ENCODE measurements at places on chromosomes 2 and 18. TPM values are rescaled to one million over a fixed set of nuclear protein-coding genes. Genes with fewer than 3 reads are reported as not detected.

- no peak overlapping the region for H3K27ac ChIP-seq
- no peak overlapping the region for H3K4me3 ChIP-seq
- no peaks in the 10 kb centered on the region for H3K36me3 ChIP-seq
- H3K27me3 ChIP-seq, result no peaks in the 10 kb centered on the region
Observed at GRCh38 chr18:60982329-60982695, 350.9 kb upstream of the CDH20 start.

DNA sequence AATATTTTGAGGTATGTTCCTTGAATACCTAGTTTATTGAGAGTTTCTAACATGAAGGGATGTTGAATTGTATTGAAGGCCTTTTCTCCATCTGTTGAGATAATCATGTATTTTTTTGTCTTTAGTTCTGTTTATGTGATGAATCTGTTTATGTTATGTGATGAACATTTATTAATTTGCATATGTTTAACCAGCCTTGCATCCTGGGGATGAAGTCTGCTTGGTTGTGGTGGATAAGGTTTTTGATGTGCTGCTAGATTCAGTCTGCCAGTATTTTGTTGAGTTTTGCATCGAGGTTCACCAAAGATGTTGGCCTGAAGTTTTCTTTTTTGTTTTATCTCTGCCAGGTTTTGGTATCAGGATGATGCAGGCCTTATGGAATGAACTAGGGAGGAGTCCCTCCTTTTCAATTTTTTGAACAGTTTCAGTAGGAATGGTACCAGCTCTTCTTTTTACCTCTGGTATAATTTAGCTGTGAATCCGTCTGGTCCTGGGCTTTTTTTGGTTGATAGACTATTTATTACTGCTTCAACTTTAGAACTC, 71.9 kb downstream of the EPC2 start:
- H3K4me3 ChIP-seq, result no peak overlapping the region
- no peak overlapping the region for H3K27ac ChIP-seq
- no peaks in the 10 kb centered on the region for H3K36me3 ChIP-seq
- H3K27me3 ChIP-seq, result no peaks in the 10 kb centered on the region
- H3K4me1 ChIP-seq, result peaks cover 19% of the 10 kb centered on the region

GRCh38 chr2:4357121-4357520, 653.7 kb downstream of the DCDC2C start:
- H3K27me3 ChIP-seq, result no peaks in the 10 kb centered on the region
- H3K4me1 ChIP-seq, result no peaks in the 10 kb centered on the region
- H3K4me3 ChIP-seq, result no peak overlapping the region
- no peak overlapping the region for H3K27ac ChIP-seq

DNA sequence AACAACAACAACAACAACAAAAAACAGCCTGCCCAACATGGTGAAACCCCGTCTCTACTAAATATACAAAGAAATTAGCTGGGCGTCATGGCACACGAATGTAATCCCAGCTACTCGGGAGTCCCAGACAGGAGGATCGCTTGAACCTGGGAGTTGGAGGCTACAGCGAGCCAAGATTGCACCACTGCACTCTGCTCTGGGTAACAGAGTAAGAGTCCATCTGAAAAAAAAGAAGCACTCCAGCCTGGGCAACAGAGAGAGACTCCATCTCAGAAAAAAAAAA, 344.1 kb upstream of the PLGLB2 start:
- no peak overlapping the region for H3K27ac ChIP-seq
- no peak overlapping the region for H3K4me3 ChIP-seq
- H3K27me3 ChIP-seq, result no peaks in the 10 kb centered on the region
- no peak for DNase-seq
- H3K4me1 ChIP-seq, result no peaks in the 10 kb centered on the region

GRCh38 chr2:171952276-171952675, 30.0 kb downstream of the HAT1 start:
- H3K27ac ChIP-seq, result peak overlapping the region; percentile 20
- H3K4me1 ChIP-seq, result peaks cover 20% of the 10 kb centered on the region
- no peaks in the 10 kb centered on the region for H3K27me3 ChIP-seq

DNA sequence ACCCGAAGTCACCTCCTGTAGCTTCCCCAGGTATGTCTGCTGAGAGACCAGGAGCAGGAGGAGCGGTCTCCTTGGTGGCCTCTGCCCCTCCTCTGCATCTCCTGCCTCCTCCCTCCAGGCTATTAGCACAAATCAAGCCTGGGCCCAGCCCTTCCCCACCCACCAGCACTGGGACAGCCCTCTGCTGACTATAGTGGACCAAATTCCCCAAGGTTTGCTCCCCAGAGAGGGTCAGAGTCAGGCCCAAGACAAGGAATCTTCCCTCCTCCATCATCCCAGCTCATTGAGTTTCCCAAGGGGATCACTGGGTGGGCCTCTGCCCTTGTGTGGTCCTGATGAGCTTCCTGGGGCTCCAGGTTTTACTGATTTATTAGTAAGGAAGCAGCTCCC, 62.1 kb downstream of the EMILIN2 start:
- DNase-seq, result no peak
- no peaks in the 10 kb centered on the region for H3K36me3 ChIP-seq
- H3K27me3 ChIP-seq, result peaks cover 31% of the 10 kb centered on the region

DNA sequence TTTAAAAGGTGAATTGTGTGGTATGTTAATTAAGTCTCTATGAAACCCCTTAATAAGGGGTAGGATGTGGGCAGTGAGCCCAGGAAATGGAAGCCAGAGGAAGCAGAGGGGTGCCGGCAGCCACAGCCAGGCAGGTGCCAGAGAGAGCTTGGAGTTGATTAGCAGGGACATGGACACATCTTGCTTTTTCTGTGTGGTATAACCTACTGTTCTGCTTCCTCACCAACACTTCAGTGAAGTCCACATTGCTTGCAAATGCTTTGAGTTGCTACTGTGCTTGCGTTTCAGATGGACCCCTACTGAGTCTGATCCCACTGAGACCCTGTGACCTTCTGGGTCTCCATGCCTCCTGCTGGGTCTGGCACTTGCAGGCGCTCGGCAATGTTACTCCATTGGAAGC, 30.3 kb upstream of the ARHGEF4 start:
- H3K27me3 ChIP-seq, result no peaks in the 10 kb centered on the region
- no peaks in the 10 kb centered on the region for H3K36me3 ChIP-seq
- no peaks in the 10 kb centered on the region for H3K4me1 ChIP-seq
- H3K4me3 ChIP-seq, result no peak overlapping the region

DNA sequence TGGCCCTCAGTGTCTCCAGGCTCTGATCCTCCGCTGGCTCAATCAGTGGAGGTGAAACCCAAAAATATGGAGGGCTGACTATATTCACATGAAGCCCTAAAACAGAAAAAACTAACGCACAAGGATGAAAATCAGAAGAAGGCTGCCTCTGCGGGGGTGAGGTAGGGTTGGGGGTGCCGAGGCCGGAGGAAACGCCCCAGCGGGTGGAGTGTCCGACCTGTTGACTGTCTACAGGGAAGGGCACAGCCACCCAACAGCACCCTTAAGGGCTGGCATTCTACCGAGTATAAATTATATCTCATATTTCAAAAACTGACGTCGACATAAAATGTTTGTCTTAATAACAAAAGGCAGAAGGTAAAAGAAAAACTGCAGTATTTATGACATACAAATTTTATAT, 223.5 kb downstream of the HDAC4 start:
- no peak overlapping the region for H3K4me3 ChIP-seq
- peak overlapping the region; percentile 0 for H3K27ac ChIP-seq
- DNase-seq, result no peak
- no peaks in the 10 kb centered on the region for H3K27me3 ChIP-seq

DNA sequence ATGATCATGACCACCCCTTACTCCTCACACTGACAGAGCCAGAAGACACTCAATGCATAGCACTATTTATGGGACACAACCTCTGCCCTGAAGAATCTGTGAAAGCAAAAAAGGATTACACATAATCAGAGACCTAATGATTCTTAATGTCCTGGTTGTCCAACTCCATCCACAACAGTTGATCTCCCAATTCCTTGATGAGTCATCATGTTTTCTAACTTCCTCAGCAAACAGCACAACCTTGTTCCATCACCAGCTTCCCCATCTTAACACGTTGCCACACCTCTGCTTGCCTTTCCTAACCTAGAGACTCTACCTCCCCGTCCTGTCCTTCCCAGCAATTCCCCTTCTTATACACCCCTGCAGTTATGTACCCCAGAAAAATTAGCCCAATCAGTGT, 13.2 kb upstream of the MARCHF4 start:
- H3K27me3 ChIP-seq, result no peaks in the 10 kb centered on the region
- no peaks in the 10 kb centered on the region for H3K4me1 ChIP-seq
- H3K36me3 ChIP-seq, result no peaks in the 10 kb centered on the region
- no peak overlapping the region for H3K27ac ChIP-seq
- DNase-seq, result no peak

DNA sequence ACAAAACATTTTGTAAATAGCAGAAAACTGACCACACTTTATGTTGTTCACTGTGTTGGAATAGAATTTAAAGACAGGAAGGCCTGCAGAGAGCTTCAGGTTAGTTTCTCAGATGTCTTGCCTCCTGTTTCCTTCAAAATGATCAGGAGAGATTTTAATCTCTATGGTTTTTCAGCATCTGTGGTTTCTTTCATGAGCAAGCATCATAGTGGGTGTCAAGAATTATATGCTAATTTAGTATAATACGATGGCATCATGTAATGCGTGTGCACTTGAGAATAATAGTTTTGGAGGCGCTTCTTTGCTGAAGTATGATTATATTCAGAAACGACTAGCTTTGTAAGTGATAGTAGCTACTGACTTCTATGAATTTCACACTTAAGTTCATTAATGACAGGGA, 149.9 kb downstream of the PLCL1 start:
- DNase-seq, result no peak
- H3K36me3 ChIP-seq, result no peaks in the 10 kb centered on the region
- no peak overlapping the region for H3K27ac ChIP-seq
- no peak overlapping the region for H3K4me3 ChIP-seq
- H3K4me1 ChIP-seq, result peaks cover 45% of the 10 kb centered on the region

DNA sequence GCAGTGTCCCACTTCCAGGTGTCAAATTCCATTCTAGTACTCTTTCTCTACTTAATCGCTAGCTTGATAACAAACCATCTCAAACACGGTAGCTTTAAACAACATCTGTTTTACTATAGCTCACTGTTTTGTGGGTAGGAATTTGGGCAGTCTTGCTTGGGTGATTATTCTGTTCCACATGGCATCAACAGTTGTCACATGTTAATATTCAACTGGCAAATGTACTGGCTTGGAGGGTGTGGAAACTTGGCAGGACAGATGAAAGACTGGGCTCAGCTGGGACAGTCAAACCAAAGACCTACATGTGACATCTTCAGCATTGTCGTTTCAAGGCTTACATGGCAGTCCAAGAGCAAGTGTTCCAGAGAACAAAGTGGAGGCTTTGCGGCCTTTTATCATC, 241.8 kb downstream of the PTH2R start:
- no peaks in the 10 kb centered on the region for H3K27me3 ChIP-seq
- H3K4me3 ChIP-seq, result no peak overlapping the region
- no peak for DNase-seq
- no peaks in the 10 kb centered on the region for H3K36me3 ChIP-seq
- H3K27ac ChIP-seq, result no peak overlapping the region

DNA sequence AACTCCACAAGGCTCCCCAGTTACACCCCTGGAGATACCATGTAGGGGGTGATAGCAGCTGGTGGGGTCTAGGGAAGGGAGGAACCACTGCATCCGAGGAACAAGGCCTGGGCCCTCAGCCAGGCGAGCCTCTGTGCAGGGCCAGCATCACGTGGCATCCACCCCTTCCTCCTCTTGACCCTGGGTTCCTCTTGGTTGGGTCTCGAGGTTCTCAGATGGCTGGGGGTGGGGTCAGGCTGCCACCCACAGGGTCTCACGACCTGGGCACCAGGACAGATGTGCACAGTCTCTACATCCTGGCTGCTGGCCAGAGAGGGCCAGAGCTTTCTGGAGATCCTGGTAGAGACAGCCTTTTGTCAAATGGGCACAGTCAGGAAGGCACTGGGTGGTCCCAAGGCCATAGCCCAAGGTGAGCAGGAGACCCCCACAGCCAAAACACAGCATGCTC, 10.4 kb downstream of the HS6ST1 start:
- no peaks in the 10 kb centered on the region for H3K36me3 ChIP-seq
- DNase-seq, result peak; percentile 26
- peaks cover 81% of the 10 kb centered on the region for H3K4me1 ChIP-seq
- no peak overlapping the region for H3K4me3 ChIP-seq
- no peaks in the 10 kb centered on the region for H3K27me3 ChIP-seq

- DNase-seq, result no peak
- no peak overlapping the region for H3K27ac ChIP-seq
- no peaks in the 10 kb centered on the region for H3K27me3 ChIP-seq
- H3K4me1 ChIP-seq, result no peaks in the 10 kb centered on the region
- no peaks in the 10 kb centered on the region for H3K36me3 ChIP-seq
Observed at GRCh38 chr2:120195553-120195952, 27.6 kb downstream of the TMEM185B start.

DNA sequence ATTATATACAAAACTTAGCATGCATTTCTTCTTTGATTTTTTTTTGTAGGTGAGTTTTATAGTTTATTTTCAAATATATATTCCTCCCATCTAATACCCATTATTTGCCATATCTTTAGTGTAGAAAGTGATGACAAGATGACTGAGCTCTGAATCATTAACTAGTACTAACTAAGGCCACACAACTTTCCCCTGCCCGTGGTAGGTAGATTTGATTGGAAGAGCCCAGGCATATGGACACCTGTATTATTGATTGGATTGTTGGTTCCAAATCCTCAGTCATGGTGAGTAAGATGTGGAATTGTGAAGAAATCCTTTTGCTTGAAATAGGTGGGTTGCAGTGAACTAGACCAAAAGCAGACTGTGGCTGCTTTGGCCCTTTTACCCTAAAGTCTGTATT, 54.8 kb downstream of the ABI2 start:
- no peak overlapping the region for H3K27ac ChIP-seq
- H3K4me1 ChIP-seq, result no peaks in the 10 kb centered on the region
- no peaks in the 10 kb centered on the region for H3K36me3 ChIP-seq
- no peak for DNase-seq

DNA sequence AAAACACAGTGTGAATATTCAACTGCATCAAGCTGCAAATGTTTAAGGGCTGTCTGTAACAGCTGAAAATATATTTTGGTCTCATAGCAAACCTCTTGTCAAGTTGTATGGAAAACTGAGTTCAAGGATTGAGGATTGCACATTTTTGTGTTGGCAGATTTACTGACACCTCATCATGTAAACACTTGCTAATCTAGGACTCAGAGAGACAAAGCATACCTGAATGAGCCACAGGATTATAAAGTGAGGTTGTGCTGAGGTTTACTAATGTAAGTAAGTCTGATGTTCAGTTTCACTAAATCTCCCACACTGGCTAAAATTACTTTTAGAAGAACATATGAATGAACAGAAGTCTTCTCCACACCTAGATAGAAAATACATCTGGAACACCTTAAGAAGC, 1993.1 kb upstream of the CELF4 start:
- DNase-seq, result no peak
- no peaks in the 10 kb centered on the region for H3K4me1 ChIP-seq
- no peak overlapping the region for H3K27ac ChIP-seq
- no peaks in the 10 kb centered on the region for H3K36me3 ChIP-seq

- H3K27me3 ChIP-seq, result no peaks in the 10 kb centered on the region
- H3K36me3 ChIP-seq, result no peaks in the 10 kb centered on the region
- H3K4me3 ChIP-seq, result no peak overlapping the region
- DNase-seq, result no peak
Observed at GRCh38 chr2:186036862-186037449, 298.4 kb downstream of the FSIP2 start.

GRCh38 chr2:9968553-9969497, 17.3 kb downstream of the GRHL1 start:
- H3K27ac ChIP-seq, result no peak overlapping the region
- no peaks in the 10 kb centered on the region for H3K4me1 ChIP-seq
- DNase-seq, result no peak
- H3K4me3 ChIP-seq, result no peak overlapping the region
- H3K36me3 ChIP-seq, result no peaks in the 10 kb centered on the region

VAMP5 gene
- total RNA-seq, result 38.1 TPM

TLX2 gene
- not detected for total RNA-seq

SPP2 gene
- not detected for total RNA-seq

TBR1 gene
- total RNA-seq, result not detected

SERPINB3 gene
- total RNA-seq, result not detected

INHBB gene
- total RNA-seq, result 15.6 TPM

DES gene
- total RNA-seq, result 25,925 TPM

SLC4A5 gene
- total RNA-seq, result 0.49 TPM

ANKRD30B gene
- not detected for total RNA-seq

RGPD3 gene
- 0.15 TPM for total RNA-seq

STON1 gene
- 4.1 TPM for total RNA-seq
